ENCODE measurements at places on chromosomes 2 and 18. TPM values are rescaled to one million over a fixed set of nuclear protein-coding genes. Genes with fewer than 3 reads are reported as not detected.
A peak's percentile ranks its signal among the peaks of the same experiment; 100 is the strongest.

The TUBA4B gene
- total RNA-seq: not detected

The POU3F3 gene
- not detected for total RNA-seq

The LYPD6B gene
- total RNA-seq: 9.3 TPM

The GRB14 gene
- 22.7 TPM for total RNA-seq

The TIGD1 gene
- total RNA-seq: 4.2 TPM

The PLB1 gene
- total RNA-seq: 1.0 TPM

The ABCB11 gene
- 0.33 TPM for total RNA-seq

The MEP1B gene
- not detected for total RNA-seq

DNA sequence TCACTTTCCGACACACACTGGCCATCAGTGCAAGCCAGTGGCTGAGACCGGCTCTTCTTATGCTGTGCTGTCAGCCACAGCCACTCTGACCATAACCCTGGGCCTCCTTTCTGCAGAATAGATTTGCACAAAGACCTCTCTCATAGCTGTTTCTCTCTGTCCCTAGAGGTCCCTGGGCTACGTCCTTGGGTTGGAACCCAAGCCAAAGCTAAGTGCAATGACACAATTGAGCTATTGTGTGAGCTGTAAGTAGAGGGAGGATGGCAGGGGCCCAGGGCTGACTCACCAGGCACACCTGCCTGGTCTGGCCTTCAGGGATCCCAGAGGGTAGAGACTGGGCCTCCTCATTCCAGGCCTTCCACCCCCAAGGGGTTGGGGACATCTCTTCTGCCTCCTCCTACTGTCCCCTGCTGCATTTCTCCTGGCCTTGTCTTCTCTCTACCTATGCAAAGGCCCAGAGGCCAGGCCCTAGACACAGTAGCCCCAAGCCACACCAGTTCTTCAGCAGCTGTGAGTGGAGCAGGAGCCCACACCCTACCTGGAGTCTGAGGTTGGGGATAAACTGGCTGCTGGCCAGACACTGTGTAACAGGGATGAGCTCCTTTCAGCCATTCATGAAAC, 174.6 kb downstream of the NCK2 start:
- H3K27ac ChIP-seq: peak overlapping the region; percentile 75
- H3K4me1 ChIP-seq: peaks cover 6% of the 10 kb centered on the region
- DNase-seq: peak; percentile 77
- no peak overlapping the region for H3K4me3 ChIP-seq
- no peaks in the 10 kb centered on the region for H3K36me3 ChIP-seq

DNA sequence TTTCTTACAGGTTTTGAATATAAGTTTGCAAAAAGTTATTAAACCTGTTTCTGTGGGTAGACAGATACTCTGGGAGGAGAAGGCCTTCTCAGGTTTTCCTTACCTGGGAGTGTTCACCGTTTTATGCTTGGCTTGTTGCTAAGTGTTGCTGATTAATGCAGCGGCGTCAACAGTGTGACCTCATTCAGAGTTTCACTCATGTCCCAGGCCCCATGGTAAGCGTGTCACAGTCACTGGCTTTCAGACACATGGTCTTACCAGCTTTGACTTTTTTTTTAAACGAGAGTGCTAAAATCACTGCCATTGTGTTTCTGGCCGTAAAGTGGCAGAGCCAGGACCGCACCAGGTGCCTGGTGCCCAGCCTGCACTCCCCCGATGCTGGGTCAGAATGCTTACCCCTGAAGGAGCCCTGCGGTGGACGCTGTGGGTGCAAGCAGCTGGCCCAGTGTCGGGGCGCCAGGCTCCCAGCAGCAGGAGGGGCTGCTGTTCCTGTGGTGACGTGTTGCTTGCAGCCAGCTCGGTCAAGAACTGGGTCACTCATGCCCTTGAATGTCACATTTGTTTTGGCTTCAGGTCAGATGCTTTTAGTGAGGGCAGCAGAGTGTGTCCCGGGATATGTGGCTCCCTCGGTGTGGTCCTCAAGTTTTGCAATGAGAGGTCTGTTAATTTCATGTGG, 3.5 kb downstream of the CAPN10 start:
- peaks cover 21% of the 10 kb centered on the region for H3K4me1 ChIP-seq
- no peaks in the 10 kb centered on the region for H3K27me3 ChIP-seq
- no peak overlapping the region for H3K4me3 ChIP-seq
- H3K27ac ChIP-seq: no peak overlapping the region

- H3K4me1 ChIP-seq: no peaks in the 10 kb centered on the region
- H3K4me3 ChIP-seq: no peak overlapping the region
- no peaks in the 10 kb centered on the region for H3K27me3 ChIP-seq
- H3K27ac ChIP-seq: no peak overlapping the region
- no peaks in the 10 kb centered on the region for H3K36me3 ChIP-seq
Observed at GRCh38 chr2:62686012-62686685, 19.4 kb upstream of the EHBP1 start.

DNA sequence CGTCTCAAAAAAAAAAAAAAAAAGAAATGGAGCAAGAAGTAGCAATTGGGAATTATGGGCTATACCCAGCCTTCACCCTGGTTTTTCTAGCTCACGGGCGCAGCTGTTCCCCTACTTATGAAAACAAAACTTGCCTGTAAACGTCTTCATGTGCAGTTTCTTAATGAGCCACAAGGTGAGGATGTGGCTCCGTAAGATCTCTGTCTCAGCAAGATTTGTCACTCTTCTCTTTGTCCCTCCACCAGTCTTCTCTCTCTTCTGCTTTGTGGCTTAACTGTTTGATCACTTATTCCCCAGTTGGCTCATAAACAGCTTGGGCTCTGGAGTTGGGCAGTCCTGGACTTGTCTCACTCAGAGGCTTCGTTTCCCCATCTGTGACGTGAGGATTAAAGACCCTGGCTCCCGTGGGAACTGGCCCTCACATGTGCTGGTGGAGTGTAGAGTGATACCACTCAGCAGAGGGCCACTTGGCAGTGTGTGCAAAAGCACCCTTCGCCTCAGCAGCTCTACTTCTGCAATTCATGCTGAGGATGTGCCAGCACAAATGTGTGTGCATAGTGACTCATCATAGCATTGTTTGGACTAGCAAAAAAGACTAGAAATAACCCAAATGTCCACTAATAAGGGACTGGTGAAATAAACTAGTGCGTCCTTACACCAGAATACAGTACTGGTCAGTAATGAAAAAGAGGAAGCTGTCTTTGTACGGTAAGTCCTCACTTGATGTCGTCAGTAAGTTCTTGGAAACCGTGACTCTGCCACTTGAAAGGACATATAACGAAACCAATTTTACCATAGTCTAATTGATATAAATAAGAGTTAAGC, 8.7 kb downstream of the CEP68 start:
- peak overlapping the region; percentile 19 for H3K27ac ChIP-seq
- H3K36me3 ChIP-seq: no peaks in the 10 kb centered on the region
- peak; percentile 79 for DNase-seq

DNA sequence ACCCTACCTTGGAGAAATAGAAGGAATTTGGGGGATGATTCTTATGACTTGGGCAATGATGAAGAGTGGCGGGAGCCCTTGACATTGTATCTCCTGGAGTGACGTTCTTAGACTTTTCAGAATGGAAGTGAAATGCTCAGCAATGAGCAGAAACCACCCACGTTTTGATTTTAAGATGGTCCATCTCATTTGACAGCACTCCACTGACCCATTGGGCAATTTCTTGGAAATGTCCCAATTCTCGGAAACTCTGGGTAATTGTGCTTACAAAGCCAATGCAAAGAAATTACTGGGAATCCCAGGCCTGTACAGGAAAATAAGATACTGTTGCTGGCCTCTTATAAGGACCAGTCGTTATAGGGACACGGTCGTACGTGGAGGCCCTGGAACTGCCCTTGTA, 170.0 kb upstream of the COPS8 start:
- H3K4me3 ChIP-seq: no peak overlapping the region
- H3K36me3 ChIP-seq: no peaks in the 10 kb centered on the region
- no peak for DNase-seq
- no peak overlapping the region for H3K27ac ChIP-seq
- no peaks in the 10 kb centered on the region for H3K4me1 ChIP-seq

GRCh38 chr18:44937960-44938719, 257.5 kb downstream of the SETBP1 start:
- no peaks in the 10 kb centered on the region for H3K36me3 ChIP-seq
- DNase-seq: peak; percentile 50
- peak overlapping the region; percentile 73 for H3K27ac ChIP-seq

- no peak for DNase-seq
- no peak overlapping the region for H3K27ac ChIP-seq
- no peaks in the 10 kb centered on the region for H3K27me3 ChIP-seq
- H3K36me3 ChIP-seq: no peaks in the 10 kb centered on the region
- H3K4me3 ChIP-seq: no peak overlapping the region
- H3K4me1 ChIP-seq: no peaks in the 10 kb centered on the region
Observed at GRCh38 chr18:71327850-71328249, 1039.0 kb downstream of the SOCS6 start.

DNA sequence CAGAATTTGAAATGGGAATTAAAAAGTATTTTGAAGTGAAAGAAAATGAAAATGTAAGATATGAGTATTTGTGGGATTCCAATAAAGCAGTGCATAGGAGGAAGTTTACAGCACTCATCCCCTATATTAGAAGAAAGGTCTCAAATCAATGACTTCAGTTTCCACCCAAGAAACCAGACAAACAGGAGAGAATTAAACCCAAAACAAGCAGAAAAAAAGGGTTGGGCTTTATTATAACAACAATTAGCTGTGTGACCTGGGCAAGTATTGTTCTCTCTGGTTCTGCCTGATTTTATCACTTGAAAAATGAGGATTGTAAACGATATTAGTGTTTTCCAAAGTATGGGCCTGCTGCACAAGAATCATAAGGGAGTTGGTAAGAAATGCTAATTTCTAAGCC, 18.3 kb upstream of the LYPD6 start:
- peaks cover 4% of the 10 kb centered on the region for H3K4me1 ChIP-seq
- no peak for DNase-seq
- no peak overlapping the region for H3K27ac ChIP-seq
- no peak overlapping the region for H3K4me3 ChIP-seq
- H3K36me3 ChIP-seq: no peaks in the 10 kb centered on the region

DNA sequence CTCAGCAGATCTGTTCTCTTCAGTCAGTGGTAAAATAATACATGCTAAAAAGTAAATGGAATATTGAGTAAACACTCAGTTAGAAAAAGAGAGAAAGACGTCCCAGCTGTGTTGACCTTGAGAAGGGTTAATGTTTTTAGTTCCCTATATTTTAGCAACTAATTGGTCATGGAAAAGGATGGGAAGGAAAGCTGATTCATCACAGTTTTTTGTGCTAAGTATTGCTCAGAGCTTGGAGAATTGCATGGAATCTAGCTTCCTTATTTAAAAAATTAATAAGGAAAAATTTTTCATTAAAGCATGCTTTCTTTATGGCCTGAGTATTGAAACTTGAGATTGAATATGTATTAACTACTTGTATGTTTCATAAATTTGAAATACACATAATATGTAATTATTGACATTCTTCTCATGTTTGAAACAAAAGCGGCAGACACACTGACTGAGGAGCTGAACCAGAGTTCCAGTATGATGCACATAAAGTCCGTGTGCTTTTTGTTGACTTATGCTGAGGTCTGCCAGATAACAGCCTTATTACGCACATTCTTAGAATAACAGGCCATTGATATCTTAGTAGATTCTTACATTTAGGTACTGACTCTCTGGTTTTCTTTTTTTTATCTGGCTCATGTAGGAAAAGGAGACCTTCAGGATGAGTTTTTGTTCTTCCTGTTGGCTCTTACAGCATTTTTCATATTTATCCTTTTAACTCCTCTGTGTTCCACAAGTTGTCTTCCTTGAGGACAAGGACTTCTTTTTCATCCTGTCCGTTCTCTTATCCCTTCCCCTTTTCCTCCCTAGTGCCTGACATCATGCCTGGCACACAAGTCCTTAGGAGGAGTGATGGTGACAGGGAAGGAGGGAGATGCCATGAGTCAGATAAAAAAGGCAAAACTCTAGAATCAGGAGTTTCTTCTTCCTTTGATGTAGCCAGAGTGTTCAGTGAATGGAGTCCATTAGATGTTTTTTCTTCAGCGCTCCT, 194.1 kb downstream of the PTPRM start:
- no peak overlapping the region for H3K4me3 ChIP-seq
- no peaks in the 10 kb centered on the region for H3K36me3 ChIP-seq
- no peak for DNase-seq
- peak overlapping the region; percentile 19 for H3K27ac ChIP-seq
- peaks cover 31% of the 10 kb centered on the region for H3K4me1 ChIP-seq

DNA sequence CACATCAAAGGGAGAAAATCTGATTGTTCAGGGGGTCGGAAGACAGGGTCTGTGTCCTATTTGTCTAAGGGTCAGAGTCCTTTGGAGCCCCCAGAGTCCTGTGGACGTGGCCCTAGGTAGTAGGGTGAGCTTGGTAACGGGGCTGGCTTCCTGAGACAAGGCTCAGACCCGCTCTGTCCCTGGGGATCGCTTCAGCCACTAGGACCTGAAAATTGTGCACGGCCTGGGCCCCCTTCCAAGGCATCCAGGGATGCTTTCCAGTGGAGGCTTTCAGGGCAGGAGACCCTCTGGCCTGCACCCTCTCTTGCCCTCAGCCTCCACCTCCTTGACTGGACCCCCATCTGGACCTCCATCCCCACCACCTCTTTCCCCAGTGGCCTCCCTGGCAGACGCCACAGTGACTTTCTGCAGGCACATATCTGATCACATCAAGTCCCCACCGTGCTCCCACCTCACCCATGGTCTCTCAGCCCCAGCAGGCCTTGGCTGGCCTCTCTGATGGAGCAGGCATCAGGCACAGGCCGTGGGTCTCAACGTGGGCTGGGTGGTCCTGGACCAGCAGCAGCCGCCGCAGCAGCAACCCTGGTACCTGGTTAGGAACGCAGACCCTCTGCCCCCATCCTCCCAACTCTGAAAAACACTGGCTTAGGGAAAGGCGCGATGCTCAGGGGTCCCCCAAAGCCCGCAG, 3.8 kb downstream of the PROC start:
- no peaks in the 10 kb centered on the region for H3K36me3 ChIP-seq
- no peak overlapping the region for H3K4me3 ChIP-seq
- H3K4me1 ChIP-seq: peaks cover 13% of the 10 kb centered on the region
- no peak overlapping the region for H3K27ac ChIP-seq
- H3K27me3 ChIP-seq: peaks cover 10% of the 10 kb centered on the region

- H3K27ac ChIP-seq: no peak overlapping the region
- H3K4me3 ChIP-seq: no peak overlapping the region
- H3K36me3 ChIP-seq: no peaks in the 10 kb centered on the region
- no peak for DNase-seq
- H3K27me3 ChIP-seq: no peaks in the 10 kb centered on the region
- H3K4me1 ChIP-seq: no peaks in the 10 kb centered on the region
Observed at GRCh38 chr2:217108575-217109027, 248.7 kb upstream of the TNP1 start.

DNA sequence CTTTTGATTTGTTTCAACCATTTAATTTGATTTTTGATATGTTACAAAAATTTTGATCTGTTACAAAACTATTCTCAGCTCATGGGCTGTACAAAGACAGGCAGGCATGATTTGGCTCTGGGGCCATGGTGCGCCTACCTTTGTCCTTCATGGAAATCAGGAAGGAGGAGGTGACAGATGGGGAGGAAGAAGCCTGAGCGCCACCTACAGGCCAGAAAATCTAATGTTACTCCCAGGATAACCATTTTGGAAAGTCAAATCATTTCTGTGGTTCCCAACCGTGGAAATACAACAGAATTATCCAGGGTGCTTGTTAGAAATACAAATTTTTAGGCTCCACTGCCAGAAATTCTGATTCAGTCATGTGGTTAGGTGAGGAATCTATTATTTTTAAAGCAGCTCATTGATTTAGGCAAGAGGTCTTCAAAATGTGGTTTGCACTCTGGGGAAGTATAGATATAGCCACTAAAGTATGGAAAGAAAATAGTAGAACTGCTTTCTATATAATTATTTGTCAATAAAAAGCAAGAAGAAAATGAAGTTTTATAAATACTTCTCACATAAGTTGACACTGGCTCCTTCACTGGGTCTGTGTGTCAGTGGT, 93.9 kb downstream of the EVA1A start:
- H3K27me3 ChIP-seq: no peaks in the 10 kb centered on the region
- H3K27ac ChIP-seq: no peak overlapping the region
- peak; percentile 64 for DNase-seq
- H3K4me1 ChIP-seq: no peaks in the 10 kb centered on the region
- no peaks in the 10 kb centered on the region for H3K36me3 ChIP-seq

Data from body of pancreas (tissue), 4 donors.